Naive thymus-derived CD4-positive, alpha-beta T cell (primary cell): ENCODE measurements at places on chromosomes 3 and 15. TPM values are rescaled to one million over a fixed set of nuclear protein-coding genes. Genes with fewer than 3 reads are reported as not detected.

GRCh38 chr3:162780313-162780712, 1283.7 kb downstream of the OTOL1 start:
- no peak for DNase-seq

Gene GOLGA6A
- total RNA-seq = not detected

DNA sequence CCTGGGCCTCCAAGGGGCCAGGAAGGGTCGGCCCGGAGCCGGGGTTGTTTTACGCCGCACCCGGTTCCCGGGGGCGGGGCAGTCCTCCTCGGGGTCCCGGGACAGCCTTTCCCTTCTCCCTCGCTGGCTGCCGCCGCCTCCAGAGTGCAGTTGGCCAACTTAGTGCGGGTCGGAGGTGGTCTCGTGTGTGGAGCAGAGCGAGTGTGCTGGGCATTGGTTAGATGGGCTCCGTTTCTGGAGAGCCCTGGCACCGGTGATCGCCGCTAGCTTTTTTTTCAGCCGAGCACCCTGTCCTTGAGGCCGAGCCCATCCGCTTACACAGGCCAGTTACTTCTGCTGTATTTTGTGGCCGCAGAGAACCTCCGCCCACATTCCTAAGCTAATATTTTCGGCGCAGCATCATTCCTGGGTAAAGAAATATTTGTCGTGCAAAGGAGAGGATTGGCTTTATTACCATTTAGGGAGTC, 585 bp downstream of the KIF23 start:
- DNase-seq = no peak

Gene ADAMTSL3
- total RNA-seq = not detected

DNA sequence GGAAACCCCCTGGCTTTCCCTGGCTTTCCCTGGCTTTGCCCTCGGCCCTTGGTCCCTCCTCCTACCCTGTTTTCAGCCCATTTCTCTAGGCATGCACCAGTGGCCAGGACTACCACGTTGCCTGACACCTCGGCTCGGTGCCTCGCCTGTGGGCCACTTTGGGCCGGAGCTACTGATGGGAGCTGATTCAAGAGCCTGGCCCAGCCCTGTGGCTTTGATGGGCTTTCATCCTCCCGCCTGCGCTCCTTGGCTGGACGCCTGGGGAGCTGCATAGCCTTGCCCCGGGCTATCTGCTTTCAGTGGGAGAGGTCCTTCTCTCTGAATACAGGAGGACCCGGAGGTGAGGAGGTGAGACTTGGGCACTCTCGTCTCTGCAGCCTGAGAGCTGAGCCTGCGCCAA, 192.7 kb upstream of the HES1 start:
- no peak for DNase-seq

- DNase-seq = no peak
These were observed 95.8 kb upstream of the CCNL1 start for GRCh38 chr3:157255797-157256196.

Gene RYR3
- 5.3 TPM for total RNA-seq

- DNase-seq = no peak
These were observed 79.6 kb downstream of the MLH1 start for GRCh38 chr3:37072892-37073291.

GRCh38 chr15:74464897-74465296, 3.9 kb upstream of the UBL7 start:
- no peak for DNase-seq

- no peak for DNase-seq
These were observed 268.5 kb downstream of the PTPRG start for GRCh38 chr3:61829722-61830350.

Gene GP5
- total RNA-seq = 6.2 TPM

Gene PAQR5
- total RNA-seq = not detected

- no peak for DNase-seq
These were observed 13.9 kb upstream of the PODXL2 start for GRCh38 chr3:127614928-127615589.

DNA sequence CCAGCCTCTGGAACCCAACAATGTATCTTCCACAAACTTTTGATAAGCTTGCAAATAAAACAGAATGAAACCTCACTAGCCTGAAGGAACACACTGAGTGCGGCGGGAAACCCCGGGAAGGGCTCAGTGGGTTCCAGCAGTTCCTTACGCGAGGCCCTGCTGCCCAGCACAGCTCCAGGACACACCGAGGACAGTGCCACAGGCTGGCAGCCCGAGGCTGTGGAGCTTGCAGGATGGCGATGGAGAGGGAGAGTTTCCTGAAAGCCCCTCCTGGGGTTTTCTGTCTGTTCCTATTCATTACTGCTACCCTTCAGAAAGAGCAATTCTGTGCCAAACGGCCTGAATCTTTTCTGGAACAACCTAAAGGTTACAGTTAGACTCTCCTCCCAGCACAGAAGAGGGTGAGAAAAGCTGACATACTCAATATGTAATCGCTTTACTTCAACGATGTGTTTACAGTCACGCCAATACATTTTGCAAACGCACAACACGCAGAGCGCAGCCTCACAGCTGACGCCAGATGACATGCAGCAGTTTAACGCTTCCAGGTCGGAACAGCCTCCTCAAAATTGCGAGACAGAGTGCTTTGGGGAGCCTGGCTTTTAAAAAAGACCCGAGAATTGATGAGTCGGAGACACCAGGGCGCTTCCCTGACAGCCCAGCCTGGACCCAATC, 57.1 kb upstream of the RPL32 start:
- no peak for DNase-seq

GRCh38 chr3:175392653-175393052, 533.5 kb downstream of the NAALADL2 start:
- DNase-seq = no peak

Gene CDC25A
- total RNA-seq = not detected

DNA sequence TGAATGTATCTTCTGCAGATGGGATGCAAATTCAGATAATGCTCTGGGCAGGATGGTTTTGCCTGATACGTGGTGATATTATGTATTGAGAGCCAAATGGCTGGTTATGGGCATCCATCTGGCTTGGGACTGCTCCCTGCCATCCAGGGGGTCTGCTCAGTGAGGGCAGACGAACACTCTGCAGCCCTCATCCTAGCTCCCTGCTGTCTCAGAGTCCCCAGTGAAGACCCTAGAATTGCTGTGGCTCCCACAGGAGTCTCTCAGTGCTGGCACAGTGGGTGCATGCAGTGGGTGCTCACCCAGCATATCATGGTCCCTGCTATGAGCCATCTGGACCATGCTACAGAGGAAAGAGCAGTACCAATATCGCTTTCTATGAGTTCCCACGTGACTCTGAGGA, 10.3 kb downstream of the CX3CR1 start:
- DNase-seq = no peak

GRCh38 chr3:66179793-66180192, 41.0 kb upstream of the SLC25A26 start:
- no peak for DNase-seq

GRCh38 chr3:82891028-82891427, 1129.6 kb upstream of the GBE1 start:
- DNase-seq = no peak

GRCh38 chr3:10560060-10560861, 54.9 kb upstream of the ATP2B2 start:
- DNase-seq = no peak

Gene SOX14
- not detected in 2 replicates for total RNA-seq

DNA sequence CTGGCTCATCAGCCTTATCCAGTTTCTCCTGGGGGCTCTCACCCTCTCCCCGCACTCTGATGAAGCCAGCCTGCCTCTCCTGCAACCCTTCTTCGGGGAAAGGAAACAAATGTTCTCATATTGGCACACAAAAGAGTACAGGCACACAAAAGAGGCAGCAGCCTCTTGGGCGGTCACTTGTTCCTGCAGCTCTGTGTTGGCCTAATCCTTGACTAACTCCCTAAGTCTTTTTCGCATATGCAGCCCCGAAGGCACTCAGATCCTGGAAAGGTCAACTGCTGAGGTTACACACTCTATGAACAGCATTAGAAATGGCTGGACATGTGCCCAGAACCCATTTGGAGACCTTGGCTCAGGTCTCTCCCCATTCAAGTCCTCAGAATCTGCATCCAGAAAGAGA, 7.4 kb upstream of the CAMP start:
- DNase-seq = no peak

Gene SLC6A1
- total RNA-seq = not detected

Gene DAZL
- total RNA-seq = not detected

DNA sequence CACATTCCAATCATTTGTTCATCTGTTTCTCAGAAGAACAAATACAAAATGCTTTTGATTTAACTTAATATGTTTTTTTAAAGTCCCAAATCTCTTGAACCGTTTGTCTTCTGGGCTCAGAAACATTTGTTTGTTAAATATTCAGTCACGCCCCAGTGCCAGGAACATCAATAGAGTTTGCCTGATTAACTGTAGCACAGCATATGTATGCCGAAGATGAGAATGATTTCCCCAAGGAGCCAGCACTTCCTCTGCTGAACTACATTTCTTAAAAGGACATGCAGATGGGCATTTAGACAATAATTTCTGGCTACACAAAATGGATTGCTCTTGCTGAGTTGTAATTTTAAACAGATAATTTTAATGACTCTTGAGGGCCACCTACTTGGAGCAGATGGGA, 191.6 kb upstream of the FAM3D start:
- DNase-seq = no peak

DNA sequence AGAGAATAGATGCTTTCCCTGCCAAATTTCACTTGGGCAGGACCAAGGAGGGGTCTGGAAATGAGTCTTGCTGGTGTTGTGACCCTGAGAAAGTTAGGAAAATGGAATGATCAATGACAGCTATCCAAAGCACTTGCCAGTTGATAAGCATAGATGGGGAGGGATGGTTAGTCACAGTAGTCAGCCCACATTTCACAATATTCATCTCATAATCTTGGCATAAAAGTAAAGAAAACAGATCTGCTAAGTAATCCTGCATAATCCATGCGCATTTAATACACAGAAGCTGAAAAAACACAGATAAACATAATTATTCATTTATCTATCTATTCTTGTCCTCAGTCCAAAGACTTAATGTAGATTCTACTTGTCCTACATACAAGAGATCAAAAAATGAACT, 184.1 kb downstream of the ZIC4 start:
- no peak for DNase-seq

DNA sequence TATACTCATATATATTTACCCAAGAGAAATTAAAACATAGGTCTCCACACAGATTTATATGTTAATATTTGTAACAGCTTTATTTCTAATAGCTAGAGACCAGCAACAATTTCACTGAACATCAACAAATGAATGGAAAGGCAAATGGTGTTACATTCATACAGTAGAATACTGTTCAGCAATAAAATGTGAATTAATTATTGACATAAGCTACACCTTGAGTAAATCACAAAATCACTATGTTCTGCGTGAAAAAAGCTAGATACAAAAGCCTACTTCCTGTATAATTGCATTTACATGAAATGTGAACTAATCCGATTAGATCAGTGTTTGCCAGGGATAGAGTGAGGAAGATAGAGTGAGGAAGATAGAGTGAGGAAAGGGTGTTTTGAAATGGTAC, 945.7 kb downstream of the SQOR start:
- no peak for DNase-seq

Gene TM4SF18
- not detected for total RNA-seq

Gene OSBPL10
- total RNA-seq = 6.8 TPM

DNA sequence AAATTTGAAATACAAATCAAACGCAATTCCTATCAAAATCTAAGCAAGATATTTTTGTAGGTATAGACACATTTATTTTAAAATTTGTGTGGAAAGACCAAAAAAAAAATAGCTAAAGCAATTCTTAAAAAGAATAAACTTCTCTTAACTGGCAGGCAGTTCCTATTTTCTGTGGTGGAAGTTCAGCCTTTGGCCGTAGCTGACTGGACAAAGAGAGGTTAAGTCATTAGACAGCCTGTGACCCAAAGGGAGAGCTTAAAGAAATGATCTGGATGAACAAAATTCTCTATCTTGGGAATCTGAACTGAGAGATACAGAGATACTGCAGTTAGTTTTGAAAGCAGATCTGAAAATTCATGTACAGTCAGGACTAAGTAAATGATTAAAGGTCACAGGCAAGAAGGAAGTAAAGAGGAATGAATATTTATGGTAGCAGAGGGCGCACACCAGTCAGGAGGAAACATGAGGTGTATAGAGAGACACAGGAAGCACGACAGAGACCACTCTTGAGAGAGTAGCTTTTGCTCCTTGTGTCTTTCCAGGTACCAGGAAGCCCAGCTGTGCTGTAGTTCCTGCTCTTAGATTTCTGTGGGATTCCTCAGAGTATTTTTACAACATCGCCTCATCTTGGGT, 57.5 kb downstream of the TPRG1 start:
- no peak for DNase-seq

DNA sequence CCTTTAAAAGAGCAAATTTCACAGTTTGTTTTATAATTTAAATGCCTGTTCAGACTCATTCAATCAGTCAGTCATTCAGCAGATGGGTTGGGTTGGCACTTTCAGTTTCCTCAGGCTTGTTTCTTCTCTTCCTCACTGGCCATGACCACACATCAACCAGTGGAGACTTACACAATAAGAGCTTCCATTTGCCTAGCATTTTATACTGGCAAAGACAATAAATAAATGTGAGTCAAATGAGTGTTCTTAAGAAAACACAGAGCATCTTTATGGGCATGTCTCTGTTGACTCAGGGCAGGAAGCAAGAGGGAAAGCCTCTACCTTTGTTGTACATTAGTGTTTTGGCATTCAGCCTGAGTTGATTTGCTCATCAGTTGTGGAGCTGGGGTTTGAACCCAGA, 122.6 kb downstream of the EPHB1 start:
- no peak for DNase-seq

DNA sequence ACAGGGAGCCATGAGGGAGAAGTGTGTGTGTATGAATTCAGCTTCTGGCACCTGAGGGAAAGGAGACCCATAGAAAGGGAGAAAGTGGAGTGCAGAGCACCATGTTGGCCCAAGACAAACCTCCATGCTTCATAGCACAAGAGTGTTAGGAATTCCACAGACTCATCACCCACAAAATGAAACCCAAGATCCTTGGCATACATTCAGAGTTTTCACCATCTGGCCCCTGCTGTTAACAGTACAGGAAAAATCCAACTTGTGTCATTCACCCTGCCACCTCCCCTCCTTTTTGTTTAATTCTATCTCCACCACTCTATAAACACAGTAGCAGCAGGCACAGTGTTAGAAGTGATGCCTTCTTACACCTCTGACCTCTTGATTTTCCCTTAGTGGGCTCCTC, 60.0 kb upstream of the MNS1 start:
- DNase-seq = no peak

DNA sequence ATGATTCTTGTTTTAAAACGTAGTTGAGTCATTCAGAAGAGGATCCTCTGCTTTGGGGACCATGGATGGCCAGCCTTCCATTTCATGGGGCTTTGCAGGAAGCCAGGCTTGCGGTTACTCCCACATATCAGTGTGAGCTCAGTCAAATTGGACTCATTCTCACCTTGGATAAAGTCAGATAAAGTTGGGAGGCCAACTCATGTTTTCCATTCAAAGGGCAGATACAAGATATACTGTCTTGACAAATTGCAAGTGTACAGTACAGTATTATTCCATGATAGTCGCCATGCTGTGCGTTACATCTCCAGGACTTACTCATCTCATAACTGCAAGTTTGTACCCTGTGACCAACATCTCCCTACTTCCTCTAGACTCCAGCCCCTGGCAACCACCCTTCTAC, 25.5 kb upstream of the B3GNT5 start:
- DNase-seq = no peak

DNA sequence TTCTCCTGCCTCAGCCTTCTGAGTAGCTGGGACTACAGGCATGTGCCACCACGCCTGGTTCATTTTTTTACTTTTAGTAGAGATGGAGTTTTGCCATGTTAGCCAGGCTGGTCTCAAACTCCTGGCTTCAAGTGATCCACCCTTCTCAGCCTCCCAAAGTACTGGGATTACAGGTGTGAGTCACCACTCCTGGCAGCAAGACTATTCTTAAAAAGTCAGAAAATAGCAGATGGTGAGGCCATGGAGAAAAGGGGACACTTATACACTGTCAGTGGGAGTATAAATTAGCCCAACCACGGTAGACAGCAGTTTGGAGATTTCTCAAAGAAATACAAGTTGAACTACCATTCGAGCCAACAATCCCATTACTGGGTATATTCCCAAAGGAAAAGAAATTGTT, 603.3 kb upstream of the TBL1XR1 start:
- DNase-seq = no peak
